Brain (organoid and tissue), 16 donors: ENCODE measurements at places on chromosomes 1 and 21.

GRCh38 chr1:198846556-198846955 is 207.7 kb downstream of the PTPRC start:
- DNase-seq, result no peak

DNA sequence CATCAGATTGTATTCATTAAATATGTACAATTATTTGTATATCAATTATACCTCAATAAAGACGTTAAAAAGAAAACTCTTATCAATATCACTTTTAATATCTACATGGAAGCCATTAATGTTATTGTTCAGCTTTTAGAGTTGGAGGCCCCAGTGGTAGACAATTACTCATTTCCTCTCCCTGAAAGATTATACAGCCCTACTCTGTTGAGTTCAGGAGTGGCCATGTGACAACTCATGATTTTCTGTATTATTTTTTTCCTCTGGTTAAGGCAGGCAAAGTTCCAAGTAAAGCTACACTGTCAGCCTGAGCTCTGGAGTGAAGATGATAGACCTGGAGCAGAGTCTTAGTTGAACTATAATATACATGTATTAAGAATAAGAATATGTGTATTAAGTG is 247.9 kb upstream of the B3GALT2 start:
- DNase-seq, result no peak

DNA sequence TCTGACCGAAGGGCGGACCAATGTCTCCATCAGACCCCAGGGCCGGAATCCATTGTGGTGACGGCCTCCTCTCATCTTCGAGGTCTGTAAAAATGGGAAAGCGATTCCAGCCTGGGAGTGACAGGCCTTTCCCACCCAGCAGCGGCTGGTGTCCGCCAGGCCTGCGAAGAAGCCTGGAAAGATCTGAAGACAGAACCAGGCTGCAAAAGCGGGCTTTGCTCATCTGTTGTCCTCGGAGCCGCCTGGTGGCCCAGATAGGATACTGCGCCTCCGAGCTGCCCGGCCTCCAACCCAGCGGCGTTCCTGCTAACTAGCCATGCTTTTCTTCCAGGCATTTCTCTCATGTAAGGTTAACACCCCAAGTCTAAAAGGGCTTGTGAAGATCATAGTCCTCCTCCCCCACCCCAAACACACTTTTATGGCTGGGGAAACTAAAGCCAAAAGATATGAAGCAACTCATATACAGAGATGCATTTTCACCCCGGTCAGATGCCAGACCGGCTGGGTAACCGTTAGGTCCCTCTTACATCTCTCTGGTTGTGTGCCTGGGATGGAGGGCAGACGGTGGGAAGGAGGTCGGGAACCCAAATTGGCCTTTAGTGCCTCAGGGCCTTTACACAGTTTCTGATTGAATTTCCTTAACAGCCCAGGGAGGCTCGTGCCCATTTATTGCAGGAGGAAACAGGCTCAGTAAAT is 1.9 kb upstream of the DHRS3 start:
- DNase-seq, result peak; percentile 95

DNA sequence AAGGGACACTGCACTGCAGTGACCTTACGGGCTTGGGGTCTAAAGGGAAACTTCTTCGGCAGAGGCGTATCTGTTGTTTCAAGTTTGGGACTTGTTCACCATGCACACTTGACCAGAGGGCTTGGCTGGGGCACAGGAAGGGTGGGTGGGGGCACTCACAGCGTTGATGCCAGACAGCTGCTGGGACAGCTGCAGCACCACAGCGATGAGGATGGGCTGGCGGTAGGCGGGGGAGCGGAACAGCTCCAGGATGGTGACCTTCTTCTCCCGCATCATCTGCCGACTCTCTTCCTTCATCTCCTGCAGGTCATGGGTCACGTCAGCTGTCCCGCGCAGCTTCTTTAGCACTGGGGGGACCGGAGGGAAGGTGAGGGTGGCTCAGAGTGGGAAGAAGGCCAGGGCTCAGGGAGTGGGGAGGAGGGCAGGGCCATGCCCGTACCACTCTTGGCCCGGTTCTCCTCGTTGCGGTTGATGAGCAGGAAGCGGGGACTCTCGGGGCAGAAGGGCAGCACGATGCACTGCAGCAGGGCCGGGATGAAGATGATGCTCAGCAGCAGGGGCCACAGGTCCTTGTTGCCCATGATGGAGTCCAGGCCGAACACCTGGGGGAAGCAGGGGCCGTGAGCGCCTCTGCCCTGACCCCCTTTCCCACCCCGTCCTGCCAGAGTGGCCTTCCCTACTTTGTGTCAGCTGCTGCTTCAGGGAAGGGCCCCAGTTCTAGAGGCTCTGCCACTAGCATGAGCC is 29.1 kb downstream of the SLC2A1 start:
- no peak for DNase-seq

- no peak for DNase-seq
Observed at GRCh38 chr1:57272150-57272549, 151.7 kb downstream of the DAB1 start.

DNA sequence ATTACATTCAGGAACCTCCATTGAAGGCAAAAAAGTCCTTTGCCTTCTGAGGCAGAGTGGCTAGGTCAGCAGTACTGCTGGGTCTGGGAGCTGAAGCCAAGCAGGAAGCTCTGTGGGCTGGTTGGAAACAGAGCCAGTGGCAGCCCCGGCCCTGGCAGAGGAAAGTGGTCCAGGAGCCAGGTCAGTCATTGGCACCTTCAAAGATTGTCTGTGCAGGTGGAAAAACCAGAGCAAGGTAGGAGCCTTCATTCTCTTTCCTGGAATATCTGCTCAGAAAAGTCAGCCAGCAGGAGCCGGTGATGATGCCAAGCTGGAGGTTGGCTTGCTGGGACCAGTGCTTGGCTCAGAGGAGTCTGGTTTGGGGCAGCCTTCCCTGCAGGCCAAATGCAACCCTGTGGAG is 12.5 kb upstream of the DISP3 start:
- no peak for DNase-seq

- no peak for DNase-seq
Observed at GRCh38 chr1:174785510-174785909, 214.2 kb upstream of the CACYBP start.

GRCh38 chr1:155242805-155243358 is 12.4 kb downstream of the ENTREP3 start:
- no peak for DNase-seq

GRCh38 chr1:34086561-34086960 is 78.5 kb downstream of the CSMD2 start:
- no peak for DNase-seq

- peak; percentile 79 for DNase-seq
Observed at GRCh38 chr1:109113590-109114341, at the start of gene ELAPOR1. ELAPOR1 (plus strand) TSS chr1:109114115; CDS start chr1:109114184, 69 bp downstream.

- DNase-seq, result no peak
Observed at GRCh38 chr21:39452970-39453342, 1.2 kb downstream of the SH3BGR start.
